ENCODE measurements at places on chromosomes 3 and 15.

- DNase-seq: no peak
Observed at GRCh38 chr3:130509008-130509407, 8.0 kb upstream of the COL6A6 start.

DNA sequence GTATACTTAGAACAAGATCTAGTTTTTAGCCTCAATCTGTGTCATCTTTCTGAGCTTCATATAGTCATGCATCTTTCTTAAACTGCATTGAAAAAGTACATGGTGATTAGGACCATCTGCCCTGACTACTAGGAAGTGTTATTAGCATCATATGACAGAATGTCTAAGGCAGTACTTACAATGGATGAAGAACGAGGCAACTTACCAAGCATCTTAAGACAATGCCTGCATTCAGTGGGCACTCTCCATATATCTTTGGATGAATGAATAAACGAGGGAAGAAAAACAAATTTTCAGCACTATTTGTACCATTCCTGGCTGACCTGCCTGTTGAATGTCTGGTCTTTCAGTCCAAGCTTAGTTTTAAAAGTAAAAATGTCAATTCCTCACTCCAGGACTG lies 185.4 kb upstream of the EPHA3 start:
- DNase-seq: no peak

- no peak for DNase-seq
Observed at GRCh38 chr3:38986901-38987300, 64.8 kb downstream of the SCN11A start.

DNA sequence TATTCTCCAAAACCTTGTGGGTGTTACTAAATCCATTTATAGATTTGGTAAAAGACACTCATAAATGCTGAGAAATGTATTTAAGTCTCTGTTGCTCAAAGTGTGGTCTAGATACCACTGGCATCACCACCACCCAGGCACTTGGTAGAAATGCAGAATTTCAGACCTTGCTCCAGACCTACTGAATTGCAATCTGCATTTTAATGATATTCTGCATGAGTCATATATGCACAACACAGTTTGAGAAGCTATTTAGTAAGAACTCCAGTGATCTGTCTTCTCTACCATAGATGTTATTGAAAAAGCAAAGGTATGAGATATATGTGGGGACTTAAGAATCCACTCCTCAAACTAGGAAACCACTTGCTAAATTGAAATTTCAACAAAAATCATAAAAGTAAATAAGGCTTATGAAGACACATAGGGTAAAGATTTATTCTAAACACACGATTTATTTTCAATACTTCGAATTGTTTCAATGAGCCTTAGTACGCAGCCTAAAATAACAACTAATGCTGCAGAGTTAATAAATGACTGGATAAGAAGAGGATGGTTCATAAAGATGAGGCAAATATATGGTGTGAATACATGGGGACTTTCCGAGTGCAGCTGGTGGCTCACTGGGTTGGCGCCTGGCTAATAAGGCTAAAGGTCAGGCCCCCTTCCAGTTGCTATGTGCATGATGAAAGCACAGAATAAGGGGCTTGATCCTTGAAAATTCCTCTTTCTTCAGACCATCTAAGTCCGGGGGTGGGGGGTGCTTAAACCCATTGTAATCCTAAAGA lies 813.3 kb downstream of the NR2F2 start:
- no peak for DNase-seq

GRCh38 chr15:100764778-100765466 lies 114.7 kb upstream of the ALDH1A3 start:
- no peak for DNase-seq

- DNase-seq: no peak
Observed at GRCh38 chr3:45688194-45688881, 858 bp upstream of the SACM1L start.

- no peak for DNase-seq
Observed at GRCh38 chr3:128585189-128585588, 65.4 kb downstream of the RPN1 start.

GRCh38 chr3:9196020-9196419 lies 53.4 kb downstream of the SRGAP3 start:
- no peak for DNase-seq

- no peak for DNase-seq
Observed at GRCh38 chr15:65056868-65057548, 10.8 kb downstream of the RASL12 start.

All from GM12892 (cell line).